ENCODE measurements at places on chromosomes 16 and 17. TPM values are rescaled to one million over a fixed set of nuclear protein-coding genes. Genes with fewer than 3 reads are reported as not detected.

Gene CPHXL2
- total RNA-seq: not detected

Gene CTF1
- total RNA-seq: 4.4 TPM

Gene TGFB1I1
- total RNA-seq: 106 TPM

Gene LRRC37A
- 4.2 TPM for total RNA-seq

Gene CPHXL
- not detected for total RNA-seq

Gene GINS2
- 0.66 TPM for total RNA-seq

Gene ARHGAP44
- 0.44 TPM for total RNA-seq

Gene MMP25
- total RNA-seq: not detected

Gene PPY
- not detected for total RNA-seq

Gene PLLP
- 0.14 TPM for total RNA-seq

Gene TAF15
- total RNA-seq: 50.6 TPM

Gene ZNF750
- total RNA-seq: not detected

Gene C16orf96
- under 0.01 TPM for total RNA-seq

Gene CDH8
- total RNA-seq: not detected

Gene DECR2
- total RNA-seq: 10.2 TPM

Gene C16orf86
- 2.3 TPM for total RNA-seq

Gene NPB
- 0.66 TPM for total RNA-seq

Gene PRSS27
- 0.57 TPM for total RNA-seq

Gene RNF43
- not detected for total RNA-seq

Gene RCVRN
- not detected for total RNA-seq

Gene TMC8
- not detected for total RNA-seq

Gene DNASE1L2
- 0.86 TPM for total RNA-seq

Gene ESRP2
- 0.14 TPM for total RNA-seq

Gene KRTAP2-3
- total RNA-seq: 0.72 TPM
